GM18507 (cell line): ENCODE measurements at places on chromosomes 12 and 14.

- no peak for DNase-seq
These were observed 122.1 kb upstream of the PTPRB start for GRCh38 chr12:70759161-70759918.

DNA sequence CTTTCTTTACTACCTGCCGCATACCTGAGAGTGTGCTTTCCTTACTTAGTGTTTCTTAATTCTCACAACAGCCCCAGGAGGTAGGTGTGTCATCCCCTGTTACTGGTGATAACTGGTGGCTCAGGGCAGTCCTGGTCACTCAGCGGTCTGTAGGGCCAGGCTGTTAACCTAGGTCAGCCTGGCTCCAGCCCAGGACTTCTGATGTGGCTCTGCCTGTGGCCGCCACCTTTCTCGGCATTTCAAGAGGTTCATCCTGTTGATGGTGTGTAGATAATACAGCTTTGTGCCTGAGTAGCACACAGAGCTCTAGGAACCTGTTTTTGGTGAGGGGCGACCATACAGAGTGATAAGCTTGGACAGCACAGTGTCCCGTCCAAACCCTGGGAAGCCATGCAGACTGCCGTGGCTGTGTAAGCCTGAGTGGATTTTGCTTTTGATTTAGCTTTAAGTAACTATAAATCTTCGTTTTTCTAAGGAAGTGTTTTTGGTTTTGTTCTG, 11.9 kb upstream of the DNAH10 start:
- no peak for DNase-seq

DNA sequence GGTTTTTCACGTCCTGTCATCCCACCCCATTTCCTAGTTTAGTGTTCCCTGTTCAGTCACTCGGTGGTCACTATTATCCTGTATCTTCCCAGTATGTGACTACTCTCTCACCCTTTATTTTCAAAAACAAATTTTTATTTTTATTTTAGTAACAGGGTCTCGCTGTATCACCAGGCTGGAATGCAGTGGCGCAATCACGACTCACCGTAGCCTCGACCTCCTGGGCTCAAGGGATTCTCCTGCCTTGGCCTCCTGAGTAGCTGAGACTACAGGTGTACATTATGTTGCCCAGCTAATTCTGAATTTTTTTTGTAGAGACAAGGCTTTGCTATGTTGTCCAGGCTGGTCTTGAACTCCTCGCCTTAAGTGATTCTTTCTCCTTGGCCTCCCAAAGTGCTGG, 20.1 kb upstream of the PRICKLE1 start:
- DNase-seq, result no peak

- no peak for DNase-seq
These were observed 1086.5 kb downstream of the SLC6A15 start for GRCh38 chr12:83826112-83826511.

DNA sequence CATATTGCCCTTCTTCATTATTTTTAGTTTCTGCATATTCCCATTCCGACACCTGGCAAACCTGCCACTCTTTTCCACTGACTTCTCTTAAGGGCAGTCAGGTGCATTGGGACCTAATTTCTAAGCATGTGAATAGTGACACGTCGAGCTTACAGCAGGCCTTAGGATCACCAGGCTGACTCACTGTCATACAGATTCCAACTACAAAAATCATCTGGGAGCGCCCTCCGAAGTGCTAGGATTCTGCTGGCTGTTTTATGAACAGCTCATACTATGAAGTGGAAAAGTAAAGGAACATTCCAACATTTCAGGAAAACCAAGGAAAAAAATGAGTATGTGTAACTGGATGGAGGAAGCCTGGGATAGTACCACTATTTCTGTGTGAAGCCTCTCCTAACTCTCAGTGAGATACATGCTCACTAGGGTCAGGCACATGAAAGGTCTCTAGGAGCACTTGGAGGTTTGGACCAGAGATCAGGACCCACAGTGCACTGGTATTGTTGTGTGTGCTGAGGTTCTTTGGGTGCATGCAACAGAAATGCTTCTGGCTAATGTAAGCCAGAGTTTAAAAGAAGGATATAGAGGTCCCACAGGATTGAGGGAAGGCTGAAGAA, 257.4 kb downstream of the ZFP36L1 start:
- DNase-seq, result no peak

- DNase-seq, result no peak
These were observed 52.3 kb downstream of the NEUROD4 start for GRCh38 chr12:55072083-55072482.

- no peak for DNase-seq
These were observed 106.1 kb downstream of the PAX9 start for GRCh38 chr14:36767603-36768281.
